ENCODE measurements at places on chromosomes 1 and 21.

- no peak for DNase-seq
Measured at GRCh38 chr1:180168786-180169639, 14.3 kb downstream of the QSOX1 start.

DNA sequence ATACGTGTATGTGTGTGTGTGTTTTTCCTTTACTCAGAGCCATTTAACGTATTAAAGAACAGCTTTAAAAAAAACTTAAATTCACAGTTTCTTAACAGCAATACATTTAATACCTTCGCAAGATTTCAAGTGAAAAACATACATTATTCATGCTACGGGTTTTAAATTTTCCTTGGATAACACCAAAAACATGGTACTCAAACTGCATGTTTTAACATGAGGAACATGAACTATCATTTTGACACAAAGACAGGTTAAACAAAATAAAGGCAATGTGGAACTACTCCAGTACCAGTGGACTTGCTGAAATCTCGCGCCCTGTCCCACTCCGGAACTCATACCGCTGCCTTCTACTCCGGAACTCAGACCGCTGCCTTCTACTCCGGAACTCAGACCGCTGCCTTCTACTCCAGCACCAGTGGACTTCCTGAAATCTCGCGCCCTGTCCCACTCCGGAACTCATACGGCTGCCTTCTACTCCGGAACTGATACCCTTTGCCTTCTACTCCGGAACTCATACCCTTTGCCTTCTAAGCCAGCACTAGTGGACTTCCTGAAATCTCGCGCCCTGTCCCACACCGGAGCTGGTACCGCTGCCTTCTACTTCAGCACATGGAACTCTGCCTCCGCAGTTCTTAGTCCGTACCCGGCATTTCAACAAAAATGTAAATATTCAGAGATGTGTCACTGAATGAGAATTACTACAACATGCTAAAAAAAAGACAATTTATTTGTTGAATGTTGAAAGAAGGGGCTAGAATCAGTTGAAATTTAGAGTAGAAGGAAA, 148.6 kb downstream of the NCAM2 start:
- no peak for DNase-seq

DNA sequence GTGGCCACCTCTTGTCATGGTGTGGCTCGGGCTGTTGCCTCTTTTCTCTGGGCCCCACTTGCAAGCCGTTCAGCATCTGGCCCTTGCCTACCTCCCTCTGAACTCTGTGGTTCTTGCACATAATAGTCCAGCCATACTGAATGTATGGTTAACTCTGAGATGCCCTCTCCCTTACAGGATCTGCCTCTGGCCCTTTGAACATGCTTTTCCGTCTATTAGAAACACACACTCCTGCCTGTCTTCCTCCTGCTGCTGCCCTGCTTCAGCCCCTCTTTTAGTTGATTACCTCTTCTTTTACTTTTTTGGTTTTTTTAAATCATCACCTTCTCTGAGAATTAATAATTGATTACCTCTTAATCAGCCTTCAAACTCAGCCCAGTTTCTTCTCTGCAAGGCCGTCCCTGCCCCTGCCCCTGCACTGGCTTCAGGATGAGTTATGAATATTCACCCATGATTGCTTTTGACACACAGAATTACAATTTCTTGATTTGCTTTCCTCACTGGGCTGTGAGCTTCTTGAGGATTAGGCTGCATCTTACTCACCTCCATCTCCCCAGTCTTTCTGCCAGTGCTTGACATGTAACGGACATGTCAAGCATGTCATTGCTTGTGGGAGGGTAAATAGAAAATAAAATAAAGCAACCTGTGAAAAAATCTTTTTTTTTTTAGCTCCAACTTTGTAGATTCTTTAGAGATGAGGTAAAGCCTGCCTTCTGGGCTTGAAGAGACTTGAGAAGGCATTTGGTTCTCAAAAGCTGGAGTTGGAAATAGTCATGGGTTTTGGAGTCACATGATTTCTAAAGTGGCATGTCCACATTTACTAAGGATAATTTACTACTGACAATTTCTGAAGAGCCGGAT, 158.3 kb downstream of the PLXNA2 start:
- no peak for DNase-seq

DNA sequence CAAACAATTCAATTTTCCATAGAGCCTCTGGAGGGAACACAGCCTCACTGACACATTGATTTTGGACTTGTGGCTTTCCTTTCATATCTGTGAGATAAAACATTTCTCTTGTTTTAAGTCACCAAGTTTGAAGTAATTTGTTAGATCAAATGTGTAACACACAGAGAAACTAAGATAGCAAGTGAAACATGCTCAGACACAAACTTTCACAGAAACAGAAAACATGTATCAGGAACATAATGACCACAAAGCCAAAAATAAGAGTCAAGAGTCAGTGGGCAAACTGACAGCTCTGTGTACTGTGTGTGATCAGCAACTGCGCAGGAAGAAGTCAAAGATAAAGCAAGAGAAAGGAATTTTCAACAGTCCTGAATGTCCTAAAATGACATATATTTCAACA, 1237.5 kb downstream of the AMY1C start:
- no peak for DNase-seq

DNA sequence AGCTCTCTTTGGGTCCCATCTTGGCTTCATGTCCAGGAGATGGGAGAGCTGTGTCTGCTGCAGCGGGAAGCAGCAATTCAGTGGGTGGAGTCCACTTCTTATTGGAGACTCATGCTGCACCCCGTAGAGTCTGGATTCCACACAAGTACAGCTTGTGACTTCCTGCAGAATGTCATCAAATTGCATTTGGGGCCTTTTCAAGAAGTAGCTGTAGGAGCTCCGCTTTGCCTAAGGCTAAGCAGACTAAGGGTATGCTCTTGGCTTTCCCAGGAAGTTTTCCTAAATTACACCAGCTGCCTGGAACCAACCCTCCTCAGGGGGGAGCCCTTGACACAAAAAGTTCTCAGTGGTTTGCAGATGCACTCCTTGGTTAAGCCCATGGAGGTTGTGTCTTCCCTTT, 5.7 kb upstream of the MOB3C start:
- DNase-seq = no peak

DNA sequence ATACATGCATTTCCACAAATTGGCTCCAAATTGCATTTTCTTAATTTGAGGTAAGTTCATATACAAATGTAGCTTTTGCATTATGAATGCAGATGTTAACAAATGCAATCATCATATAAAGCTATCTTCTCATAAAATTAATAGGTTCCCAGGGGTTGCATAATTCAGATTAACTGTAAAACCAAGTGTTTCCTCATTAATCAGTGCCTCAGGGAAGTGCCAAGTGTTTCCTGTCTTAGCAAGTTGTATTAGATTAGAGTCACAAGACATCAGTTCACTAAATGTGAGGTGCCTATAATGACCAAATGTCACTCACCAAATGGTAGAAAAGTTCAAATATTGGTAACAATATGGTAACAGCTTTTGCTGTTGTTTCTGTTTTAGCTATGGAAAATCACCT, 140.8 kb downstream of the PTGER3 start:
- no peak for DNase-seq
